ENCODE measurements at places on chromosomes 1 and 21.

DNA sequence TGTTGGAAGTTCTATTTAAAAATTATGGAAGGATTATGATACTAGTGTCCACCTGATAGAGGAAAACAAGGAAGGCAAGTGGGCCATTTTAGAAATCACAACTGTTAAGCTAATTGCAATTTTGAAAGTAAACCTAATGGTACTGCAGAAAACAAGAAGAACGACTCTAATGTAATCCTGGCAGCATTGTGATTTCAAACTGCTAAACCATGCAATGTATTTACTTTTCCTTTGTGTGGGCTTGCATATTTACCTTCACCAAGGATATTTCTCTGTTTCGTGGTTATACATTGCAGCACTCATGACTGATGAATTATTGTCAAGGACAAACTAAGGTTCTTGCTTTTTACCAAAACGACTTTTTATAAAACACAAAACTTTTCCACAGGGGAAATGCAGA, 88.1 kb downstream of the TM2D1 start:
- no peak for DNase-seq

- no peak for DNase-seq
Observed at GRCh38 chr1:6491480-6491962, at the start of gene PLEKHG5. TSS of gene PLEKHG5 (minus strand) at chr1:6491667. CDS start at chr1:6477571, 14,096 bp downstream.

GRCh38 chr1:227032396-227032795, 92.3 kb downstream of the COQ8A start:
- no peak for DNase-seq

GRCh38 chr21:34235514-34235913, 128.3 kb upstream of the KCNE2 start:
- DNase-seq = no peak

DNA sequence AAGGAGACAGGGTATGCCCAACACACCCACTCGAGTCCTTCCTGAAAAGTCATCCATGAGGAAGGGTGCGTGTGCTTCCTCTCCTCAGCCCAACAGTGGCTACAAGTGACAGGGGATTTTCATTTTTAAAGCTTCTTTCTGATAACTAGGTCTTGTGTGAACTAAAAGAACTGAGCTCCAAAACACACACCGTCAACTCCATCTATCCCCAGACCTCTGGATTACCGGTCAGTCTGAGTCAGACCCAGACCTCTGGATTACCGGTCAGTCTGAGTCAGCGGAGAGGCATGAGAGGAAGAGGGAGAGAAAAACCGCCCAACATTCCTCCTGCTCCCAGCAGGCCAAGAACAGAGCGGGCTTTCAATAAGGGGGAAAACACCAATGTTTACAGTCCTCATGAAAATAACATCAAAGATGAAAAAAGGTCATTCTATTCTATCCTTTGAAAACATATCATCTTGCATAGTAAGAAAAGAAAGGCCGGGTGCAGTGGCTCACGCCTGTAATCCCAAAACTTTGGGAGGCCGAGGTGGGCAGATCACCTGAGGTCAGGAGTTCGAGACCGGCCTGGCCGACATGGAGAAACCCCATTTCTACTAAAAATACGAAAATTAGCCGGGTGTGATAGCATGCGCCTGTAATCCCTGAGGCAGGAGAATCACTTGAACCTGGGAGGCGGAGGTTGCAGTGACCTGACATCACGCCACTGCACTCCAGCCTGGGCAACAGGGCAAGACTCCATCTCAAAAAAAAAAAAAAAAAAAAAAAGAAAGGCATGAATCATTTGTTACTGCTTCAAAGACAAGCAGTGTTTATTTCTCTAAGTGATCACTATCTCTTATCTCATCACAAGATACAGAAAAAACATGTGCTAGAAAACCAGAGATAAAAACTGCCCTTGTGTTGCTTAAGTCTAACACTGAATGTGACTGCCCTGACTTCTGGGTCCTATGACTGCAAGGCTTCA, 3.4 kb downstream of the PTTG1IP start:
- no peak for DNase-seq

GRCh38 chr1:93215322-93215721, 34.8 kb downstream of the CCDC18 start:
- DNase-seq = no peak

- DNase-seq = no peak
Observed at GRCh38 chr1:44040418-44040817, 9.2 kb upstream of the SLC6A9 start.

GRCh38 chr21:37076087-37076850, 3.2 kb downstream of the TTC3 start:
- DNase-seq = no peak

- DNase-seq = no peak
Observed at GRCh38 chr1:13666317-13666716, 33.7 kb upstream of the PRDM2 start.

GRCh38 chr1:33602271-33602670, 129.8 kb downstream of the ZSCAN20 start:
- DNase-seq = no peak

GRCh38 chr1:19438516-19439195, 46.7 kb downstream of the CAPZB start:
- DNase-seq = no peak

GRCh38 chr1:228356897-228357680, 49.5 kb downstream of the TRIM11 start:
- DNase-seq = no peak
